SJCRH30 (cell line): ENCODE measurements at places on chromosomes 1 and 21.
A peak's percentile ranks its signal among the peaks of the same experiment; 100 is the strongest.

DNA sequence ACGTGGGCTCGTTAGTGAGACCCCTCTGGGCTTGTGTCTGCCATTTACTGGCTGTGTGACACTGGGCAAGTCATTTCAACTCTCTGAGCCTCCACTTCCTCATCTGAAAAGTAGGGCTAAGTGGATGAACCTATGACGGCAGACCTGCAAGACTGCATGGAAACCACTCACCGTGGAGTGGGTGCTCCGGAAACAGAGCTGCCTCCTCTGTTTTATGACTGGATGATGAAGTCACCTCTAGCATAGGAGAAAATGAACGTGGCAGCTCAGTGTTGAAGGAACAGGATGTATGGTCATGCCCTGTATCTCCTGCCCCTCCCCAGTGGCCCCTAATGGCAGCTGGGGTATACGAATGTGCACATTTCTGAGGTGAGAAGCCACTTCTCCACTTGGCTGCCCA, 40.5 kb downstream of the STPG1 start:
- DNase-seq, result no peak

- DNase-seq, result peak; percentile 98
Observed at GRCh38 chr21:29024474-29025327, at the start of gene USP16. Gene USP16 (plus strand): TSS chr21:29024668. CDS start chr21:29027914, 3,246 bp downstream.

DNA sequence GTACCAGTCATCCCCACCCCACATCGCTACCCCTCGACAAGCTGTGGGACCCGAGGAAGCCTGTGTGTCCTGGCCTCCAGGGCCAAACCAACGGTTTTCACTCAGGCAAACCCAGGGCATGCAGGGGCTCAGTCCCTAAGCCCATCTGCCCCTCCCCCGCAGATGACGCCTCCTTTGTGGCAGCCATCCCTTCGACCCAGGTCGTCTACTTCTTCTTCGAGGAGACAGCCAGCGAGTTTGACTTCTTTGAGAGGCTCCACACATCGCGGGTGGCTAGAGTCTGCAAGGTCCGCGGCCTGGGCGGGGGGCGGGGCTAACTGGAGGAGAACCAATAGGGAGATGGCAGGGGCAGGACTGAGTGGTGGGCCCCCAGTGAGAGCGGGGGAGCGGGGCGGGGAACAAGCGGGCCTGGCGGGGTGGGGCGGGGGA, 7.4 kb downstream of the SEMA4A start:
- DNase-seq, result peak; percentile 92

DNA sequence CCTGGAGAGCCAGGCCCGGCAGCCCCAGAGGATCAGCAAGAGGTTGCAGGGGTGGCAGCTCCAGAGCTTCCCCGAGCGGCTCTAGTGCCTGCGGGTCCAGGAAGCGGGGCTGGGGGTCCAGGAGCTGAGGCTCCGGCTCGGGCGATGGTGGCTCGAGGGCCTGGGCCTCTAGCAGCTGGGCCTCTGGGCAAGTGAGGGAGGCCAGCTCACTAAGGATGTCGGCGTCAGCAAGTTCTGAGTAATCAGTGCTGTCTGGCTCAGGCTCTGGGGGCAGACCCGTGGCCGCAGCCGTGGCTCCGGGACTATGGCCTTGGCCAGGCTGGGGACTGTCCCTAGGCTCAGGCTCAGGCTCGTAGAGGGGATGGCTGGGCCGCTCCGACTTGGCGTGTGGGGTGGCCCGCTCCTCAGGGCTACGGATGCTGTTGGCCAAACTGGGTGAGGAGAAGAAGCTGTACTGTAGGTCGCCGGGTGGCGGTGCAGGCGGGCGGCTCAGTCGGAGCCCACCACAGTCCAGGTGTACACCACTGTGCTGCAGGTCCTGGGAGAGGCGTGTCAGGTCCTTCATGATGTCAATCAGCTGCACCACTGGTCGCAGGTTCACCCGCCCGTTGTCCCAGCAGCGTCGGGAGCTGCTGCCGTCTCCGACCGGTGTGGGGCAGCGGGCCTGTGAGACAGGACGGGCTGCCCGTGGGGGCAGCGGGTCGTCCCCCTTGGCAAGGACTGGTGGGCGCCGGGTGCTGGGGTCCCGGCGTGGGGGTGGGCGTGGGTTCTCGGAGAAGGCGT, 52.6 kb downstream of the AHDC1 start:
- no peak for DNase-seq

DNA sequence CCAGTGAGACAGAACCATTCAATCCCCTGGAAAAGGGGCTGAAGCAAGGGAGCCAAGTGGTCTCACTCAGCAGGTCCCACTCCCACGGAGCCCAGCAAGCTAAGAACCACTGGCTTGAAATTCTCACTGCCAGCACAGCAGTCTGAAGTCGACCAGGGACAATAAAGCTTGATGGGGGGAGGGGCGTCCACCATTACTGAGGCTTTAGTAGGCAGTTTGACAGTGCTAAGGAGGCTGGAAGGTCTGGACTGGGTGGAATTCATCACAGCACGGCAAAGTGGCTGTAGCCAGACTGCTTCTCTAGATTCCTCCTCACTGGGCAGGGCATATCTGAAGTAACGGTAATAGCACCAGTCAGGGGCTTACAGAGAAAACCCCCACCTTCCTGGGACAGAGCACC, 105.4 kb upstream of the GORAB start:
- DNase-seq, result no peak

DNA sequence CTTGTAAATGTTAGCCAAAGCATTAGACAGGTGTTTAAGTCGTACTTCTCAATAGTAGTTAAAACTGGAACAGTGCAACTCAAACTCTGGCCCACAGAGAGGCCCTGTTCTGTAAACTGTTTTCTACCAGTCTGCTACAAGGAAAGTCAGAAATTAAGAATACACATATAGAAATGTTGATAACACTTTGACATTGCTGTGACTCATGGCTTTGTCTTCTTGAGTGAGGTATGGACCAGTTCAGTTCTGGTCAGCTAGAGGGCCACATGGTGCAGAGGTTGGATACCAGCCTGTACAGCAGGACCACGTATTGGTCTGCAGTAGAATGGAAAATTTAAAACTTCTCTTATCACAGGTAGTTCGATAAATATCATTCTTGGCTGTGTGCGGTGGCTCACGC, 22.3 kb downstream of the ZBTB8B start:
- DNase-seq, result no peak

GRCh38 chr1:76281306-76281705, 206.8 kb downstream of the ST6GALNAC3 start:
- no peak for DNase-seq

GRCh38 chr21:42232176-42232825, 13.4 kb downstream of the ABCG1 start:
- DNase-seq, result no peak

GRCh38 chr1:111821121-111821745, 65.5 kb downstream of the DDX20 start:
- DNase-seq, result peak; percentile 41

DNA sequence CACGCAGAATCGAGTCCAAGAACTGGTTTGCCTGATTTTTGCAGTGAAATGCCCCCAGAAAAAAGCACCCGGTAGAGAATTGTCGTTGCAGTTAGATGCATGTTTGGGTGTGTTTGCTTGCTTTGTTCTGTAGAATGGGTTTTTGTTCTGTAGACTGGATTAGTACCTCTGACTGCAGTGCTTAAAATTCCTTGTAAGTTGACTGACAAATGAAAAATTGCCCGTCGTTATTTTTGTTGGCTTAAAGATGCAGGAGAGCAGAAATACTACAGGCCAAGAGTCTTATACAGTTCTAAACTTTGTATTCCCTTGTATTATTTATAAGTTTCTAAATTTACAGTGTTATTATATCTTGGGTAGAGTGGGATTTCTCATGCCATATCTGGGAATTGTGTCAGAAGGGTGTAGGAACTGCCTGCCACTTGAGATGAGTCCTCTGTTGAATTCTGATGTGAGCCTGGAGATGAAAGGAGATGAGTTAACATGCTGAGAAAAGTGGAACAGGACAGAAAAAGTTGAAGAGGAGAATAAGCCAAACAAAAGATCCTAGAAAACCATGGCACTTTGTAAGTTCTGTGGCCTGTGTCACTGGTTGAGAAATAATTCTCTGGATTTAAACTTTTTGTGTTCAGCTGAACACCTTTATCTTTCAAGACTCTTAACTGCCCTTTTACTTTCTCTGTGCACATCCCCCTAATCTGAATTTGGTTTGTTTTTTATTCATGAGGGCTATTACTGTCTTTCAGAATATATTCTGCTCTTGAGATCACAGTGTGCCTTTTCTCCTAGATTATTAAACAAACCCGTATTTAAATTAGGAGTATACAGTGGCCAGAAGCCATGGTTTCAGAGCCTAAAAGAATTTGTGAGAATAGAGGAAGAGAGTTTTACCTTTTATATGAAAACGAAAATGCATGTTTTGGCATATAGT, 1.4 kb downstream of the DESI2 start:
- DNase-seq, result no peak

- DNase-seq, result no peak
Observed at GRCh38 chr21:15774590-15774989, 44.8 kb downstream of the USP25 start.

DNA sequence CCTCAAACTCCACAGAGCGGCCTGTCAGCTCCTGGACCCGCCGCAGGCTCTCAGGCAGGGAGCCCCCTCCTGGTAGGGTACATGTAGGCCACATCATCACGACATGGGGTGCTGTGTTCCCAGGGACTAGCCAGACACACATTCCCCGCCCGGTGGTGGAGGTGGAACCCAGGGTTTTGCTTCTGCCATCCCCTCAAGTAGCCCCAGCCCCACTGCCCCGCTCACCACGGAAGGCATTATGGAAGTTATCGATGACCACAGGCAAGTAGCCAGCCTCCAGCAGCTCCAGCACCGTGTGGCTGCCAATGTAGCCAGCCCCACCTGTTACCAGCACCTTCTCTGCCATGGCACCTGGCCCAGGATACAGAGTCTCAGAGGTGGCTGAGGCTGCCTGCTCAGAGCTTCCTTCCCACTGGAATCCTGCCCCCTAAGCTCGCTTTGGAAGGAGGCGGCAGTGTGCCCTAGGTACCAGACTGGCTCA, 1.9 kb downstream of the GALE start:
- no peak for DNase-seq

GRCh38 chr21:30227633-30228404, 11.9 kb upstream of the CLDN8 start:
- DNase-seq, result no peak

- no peak for DNase-seq
Observed at GRCh38 chr1:30753660-30754123, 3.9 kb downstream of the LAPTM5 start.

- peak; percentile 59 for DNase-seq
Observed at GRCh38 chr1:46643368-46643775, 24.8 kb downstream of the ATPAF1 start.

GRCh38 chr1:94921977-94922376, 4.9 kb downstream of the CNN3 start:
- DNase-seq, result no peak

- no peak for DNase-seq
Observed at GRCh38 chr1:91123773-91124172, 101.9 kb upstream of the ZNF644 start.

DNA sequence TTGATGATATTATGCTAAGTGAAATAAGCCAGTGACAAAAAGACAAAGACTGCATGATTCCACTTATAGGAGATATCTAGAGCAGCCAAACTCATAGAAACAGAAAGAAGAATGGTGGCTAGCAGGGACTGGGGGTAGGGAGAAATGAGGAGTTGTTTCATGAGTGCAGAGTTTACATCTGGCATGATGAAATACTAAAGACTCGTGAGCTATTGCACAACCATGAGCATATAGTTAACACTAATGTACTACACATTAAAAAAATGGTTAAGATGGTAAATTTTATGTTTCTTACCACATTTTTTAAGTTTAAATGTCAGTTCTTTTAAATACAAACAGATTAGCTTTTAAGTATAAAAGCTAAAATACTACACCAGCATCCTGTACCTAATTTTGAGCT, 57.8 kb downstream of the ESRRG start:
- no peak for DNase-seq

- no peak for DNase-seq
Observed at GRCh38 chr1:220363196-220363837, 91.1 kb upstream of the RAB3GAP2 start.

DNA sequence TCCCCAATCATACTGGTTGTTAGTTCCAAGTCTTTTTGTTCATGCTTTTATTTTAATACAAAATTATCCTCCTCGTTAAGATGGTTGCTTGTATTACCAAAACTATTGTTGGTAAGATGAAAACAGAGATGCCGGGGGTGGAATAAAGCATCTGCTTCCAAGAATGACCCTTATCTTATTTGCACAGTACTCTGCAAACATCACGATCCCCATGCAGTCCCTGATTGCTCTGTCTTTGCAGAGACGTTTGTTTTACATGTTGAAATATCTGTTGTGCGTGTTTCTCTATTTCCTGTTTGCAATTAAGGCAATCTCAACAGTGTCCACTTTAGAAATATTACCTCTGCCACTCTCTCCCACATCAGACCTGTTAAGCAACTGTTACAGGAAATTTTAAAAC, 141.3 kb upstream of the NCAM2 start:
- DNase-seq, result no peak

- DNase-seq, result no peak
Observed at GRCh38 chr1:93262645-93263044, 82.1 kb downstream of the CCDC18 start.

DNA sequence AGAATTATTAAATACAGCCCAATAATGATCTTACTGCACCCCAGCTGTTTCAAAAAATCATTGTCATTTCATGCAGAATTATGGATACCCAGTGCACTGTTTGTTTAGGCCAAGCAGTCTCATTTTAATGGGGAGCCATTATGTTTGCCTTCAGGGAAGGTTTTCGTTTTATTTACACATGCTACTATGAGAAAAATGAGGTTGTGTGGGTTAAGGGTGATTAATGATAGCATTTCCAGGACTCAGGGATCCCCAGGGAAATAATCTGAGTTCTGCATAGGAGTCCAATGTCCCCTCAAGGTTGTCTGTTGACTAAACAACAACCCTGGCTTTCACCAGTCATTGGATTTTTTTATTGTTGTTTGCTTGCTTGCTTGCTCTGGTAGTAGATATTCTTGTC, 71.0 kb upstream of the ZP4 start:
- DNase-seq, result peak; percentile 56

DNA sequence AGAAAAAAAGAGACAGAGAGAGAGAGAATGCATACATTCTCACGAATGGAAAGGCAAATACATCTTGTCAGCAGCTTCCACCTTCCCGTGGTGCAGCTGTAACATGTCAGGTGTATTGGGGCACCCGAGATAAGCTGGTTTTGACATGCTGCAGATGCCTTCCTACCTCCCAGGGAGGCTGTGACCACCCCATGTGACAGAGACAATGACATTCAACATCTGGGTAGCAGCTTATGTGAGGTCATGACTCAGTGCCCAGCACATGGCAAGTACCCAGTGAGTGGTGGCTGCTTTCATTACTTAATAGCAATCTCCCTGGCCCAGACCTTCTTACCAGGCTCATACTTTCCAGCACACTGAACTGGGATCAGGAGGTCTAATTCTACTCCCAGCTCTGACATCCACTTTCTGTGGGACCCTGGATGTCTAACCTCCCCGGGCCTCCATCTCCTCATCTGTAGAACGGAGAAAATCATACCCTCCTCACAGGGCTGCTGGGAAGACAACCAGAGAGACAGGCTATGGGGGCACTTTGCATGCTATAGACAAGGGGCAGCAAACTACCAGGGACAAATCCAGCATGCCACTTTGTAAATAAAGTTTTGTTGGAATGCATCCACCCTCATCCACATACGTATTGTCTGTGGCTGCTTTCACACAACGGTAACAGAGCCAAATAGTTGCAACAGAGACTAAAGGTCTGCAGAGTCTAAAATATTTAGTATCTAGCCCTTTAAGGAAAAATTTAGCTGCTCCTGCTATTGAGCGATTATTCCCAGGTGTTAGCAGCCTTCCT, 38.5 kb upstream of the ZBTB40 start:
- no peak for DNase-seq
